ENCODE measurements at places on chromosomes 6 and 20.

GRCh38 chr6:89368107-89368506 lies 15.6 kb upstream of the UBE2J1 start:
- DNase-seq: no peak

DNA sequence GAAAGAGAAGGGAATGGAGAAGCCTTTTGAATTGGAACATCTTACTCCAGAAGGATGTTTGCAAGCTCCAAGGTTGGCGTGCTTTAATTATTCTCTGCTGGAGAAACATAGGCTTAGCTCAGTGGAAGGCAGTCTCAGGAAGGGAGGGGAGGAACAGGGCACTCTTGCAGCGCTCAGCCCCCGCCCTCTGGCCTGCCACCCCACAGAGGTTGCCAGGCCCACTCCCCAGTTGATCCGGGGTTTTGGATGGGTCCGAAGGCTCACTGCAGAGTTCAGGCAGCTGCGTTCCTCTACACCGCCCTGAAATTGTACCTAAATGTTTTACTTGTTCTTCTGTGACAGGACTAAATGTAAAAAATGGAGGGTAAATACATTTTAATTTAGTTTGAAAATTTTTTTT lies 155.2 kb upstream of the DTNBP1 start:
- no peak for DNase-seq

GRCh38 chr20:16842486-16843120 lies 94.4 kb downstream of the OTOR start:
- no peak for DNase-seq

DNA sequence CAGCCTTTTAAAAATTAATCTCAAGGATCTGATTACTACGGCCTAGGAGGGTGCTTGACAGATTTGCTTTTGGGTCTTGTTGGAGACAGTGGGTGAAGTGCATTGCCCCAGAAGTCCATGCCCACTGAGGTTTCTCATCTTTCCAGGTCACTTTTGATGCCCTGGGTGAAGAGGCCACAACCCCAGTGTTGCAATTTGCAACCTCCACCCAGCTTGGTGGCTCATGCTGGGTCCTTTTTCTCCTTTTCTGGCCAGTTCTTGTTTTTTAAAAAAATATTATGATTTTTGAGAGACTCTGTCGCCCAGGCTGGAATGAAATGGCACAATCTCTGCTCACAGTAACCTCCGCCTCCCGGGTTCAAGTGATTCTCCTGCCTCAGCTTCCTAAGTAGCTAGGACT lies 9.4 kb downstream of the STX11 start:
- DNase-seq: no peak

GRCh38 chr20:63452821-63453523 lies 19.5 kb downstream of the KCNQ2 start:
- DNase-seq: no peak

DNA sequence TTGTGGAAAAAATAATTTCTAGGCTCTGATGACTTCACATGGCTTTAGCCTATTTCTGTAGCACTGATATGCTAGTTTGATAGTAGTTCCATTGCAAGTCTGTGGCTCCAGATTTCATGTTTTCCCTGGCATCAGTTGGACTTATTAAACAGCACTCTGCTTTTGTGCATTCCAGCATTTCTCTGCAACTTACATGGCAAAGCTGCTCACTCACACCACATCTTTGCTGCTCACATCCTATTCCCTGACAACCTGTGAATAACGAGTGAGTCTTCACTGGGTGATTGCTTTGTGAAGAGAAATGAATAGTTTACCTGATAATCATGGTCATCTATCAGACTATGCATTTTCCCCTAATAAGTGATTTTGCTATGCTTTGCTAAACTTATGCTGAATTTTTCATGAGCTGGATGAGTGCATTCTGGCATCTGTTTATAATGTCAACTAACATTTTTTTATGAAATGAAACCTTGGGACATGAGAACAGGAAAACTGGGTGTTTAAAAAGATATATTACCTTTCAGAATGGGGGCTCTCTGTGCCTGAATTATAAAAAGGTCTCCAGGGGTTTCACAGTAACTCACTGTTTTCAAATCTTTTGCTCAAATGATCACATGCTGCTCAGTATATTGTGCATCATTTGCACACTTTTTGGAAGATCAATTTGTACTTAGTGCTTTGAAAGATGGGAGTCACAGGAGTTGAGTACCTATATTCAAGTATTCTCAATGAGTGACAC lies 301.8 kb downstream of the TBC1D32 start:
- no peak for DNase-seq

DNA sequence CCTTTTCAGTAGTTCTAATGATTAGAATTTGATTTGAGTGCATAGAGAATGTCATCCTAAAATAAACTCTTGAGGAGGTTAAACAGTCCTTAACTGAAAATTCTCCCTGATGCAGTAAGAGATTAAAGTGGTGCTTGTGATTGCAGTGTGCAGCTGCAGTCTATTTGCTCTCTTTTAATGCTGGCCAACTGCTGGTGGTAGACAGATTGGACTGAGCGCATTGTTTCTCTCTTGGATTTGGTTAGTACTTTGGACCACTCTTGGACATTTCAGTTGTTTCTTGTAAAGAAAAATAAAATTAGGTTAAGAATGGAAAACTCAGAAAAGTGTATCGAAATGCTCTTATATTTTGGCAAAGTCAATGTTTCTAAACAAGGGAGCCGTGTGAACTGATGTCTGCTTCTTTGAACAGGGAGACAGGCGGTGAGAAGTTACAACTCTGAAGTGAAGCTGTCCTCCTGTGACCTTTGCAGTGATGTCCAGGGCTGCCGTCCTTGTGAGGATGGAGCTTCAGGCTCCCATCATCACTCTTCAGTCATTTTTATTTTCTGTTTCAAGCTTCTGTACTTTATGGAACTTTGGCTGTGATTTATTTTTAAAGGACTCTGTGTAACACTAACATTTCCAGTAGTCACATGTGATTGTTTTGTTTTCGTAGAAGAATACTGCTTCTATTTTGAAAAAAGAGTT lies 127.2 kb downstream of the CD109 start:
- DNase-seq: peak; percentile 2

DNA sequence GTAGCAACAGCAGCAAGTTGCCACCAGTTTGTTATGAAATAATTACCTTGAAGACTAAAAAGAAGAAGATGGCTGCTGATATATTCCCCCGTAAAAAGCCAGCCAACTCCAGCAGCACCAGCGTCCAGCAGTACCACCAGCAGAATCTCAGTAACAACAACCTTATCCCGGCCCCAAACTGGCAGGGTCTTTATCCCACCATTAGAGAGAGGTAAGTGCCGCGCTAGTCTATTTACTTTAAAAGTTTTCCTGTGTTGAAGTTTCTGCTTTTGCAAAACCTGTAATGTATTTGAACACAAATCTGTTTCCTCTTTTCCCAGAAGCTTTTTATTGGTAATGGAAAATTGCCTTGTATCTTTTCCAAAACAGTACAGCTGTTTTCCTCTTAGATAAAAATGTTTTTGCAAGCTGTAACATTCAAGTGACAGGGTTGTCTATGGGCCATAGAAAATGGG lies 725 bp downstream of the BTBD3 start:
- DNase-seq: no peak

GRCh38 chr6:133501675-133502270 lies 260.6 kb downstream of the EYA4 start:
- DNase-seq: peak; percentile 31

- DNase-seq: peak; percentile 3
Measured at GRCh38 chr6:150177952-150178520, 35.2 kb downstream of the PPP1R14C start.

- no peak for DNase-seq
Measured at GRCh38 chr6:158558415-158559306, 1.2 kb upstream of the TMEM181 start.

DNA sequence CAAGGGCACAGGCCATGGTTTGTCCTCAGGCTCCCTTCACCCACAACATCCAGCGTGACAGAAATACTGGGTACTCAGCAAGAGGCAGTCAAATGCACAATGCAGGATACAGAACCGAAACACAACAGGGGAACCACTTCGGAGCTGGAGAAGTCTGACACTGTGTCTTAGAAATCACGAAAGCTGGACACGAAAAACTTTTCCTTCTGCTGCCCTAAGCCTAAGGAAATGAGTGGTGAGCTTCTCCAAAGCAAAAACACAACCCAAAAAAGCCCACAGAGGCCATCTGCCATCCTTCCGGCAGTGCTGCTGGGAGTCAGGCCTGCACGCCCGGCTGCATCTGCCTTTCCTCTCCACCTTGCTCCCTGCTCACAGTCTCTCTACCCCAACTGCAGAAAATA lies 106.3 kb downstream of the SLC23A2 start:
- no peak for DNase-seq

GRCh38 chr6:102619585-102619984 lies 1226.1 kb downstream of the GRIK2 start:
- no peak for DNase-seq

DNA sequence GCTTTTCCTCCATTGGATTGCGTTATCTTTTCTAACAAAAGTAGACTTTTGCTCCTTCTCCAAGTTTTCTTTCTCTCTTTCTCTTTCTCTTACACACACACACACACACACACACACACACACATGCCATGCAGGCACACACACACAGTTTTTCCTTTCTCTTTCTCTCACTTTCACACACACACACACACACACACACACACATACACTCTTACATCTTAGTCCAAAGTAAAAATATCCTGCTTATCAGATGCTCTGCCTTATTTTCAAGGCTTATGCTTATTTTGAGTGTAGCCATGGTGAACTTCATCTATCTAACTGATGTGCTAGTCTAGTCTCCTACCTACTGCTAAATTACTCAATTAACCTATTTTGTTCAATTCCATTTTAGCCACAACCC lies 34.4 kb upstream of the RAB23 start:
- DNase-seq: no peak

GRCh38 chr6:26474439-26474881 lies 16.7 kb downstream of the BTN2A1 start:
- DNase-seq: no peak

DNA sequence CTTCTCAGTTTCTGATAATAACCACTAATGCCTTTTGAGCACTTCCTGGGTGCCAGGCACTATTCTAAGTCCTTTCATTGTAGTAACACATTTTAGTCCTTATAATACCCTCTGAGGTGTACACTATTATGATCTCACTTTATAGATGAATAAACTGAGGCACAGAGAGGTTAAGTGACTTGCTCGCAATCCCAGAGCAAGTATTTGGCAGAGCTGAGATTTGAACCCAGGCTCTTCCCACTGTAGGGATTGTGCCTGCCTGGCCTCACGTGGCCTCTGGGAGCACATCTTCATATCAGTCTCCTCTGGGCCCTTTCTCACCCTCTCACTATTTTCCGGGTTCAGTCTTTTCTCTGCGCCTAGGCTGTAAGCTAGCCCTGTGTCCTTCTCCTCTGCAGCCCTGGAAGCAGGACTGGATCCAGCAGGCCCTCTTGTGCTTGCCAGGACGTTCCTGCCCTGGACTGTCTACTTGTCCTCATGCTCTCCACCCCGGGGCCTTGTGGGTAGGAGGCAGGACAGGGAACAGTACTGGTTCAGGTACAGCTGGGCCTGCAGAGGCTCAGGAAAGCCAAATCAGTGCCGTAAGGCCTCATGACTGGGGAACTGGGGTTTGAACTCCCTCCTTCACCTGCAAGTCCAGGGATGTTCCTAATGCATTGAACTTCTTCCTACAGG lies 139.6 kb downstream of the VEGFA start:
- no peak for DNase-seq

GRCh38 chr6:109743739-109744138 lies 52.6 kb downstream of the FIG4 start:
- DNase-seq: no peak

Measured in DMS 273 treated with DMSO at 0.1 percent for 48 hours (cell line).